ENCODE measurements at places on chromosomes 1 and 21. TPM values are rescaled to one million over a fixed set of nuclear protein-coding genes. Genes with fewer than 3 reads are reported as not detected.

SELENBP1 gene
- 56.2 TPM for total RNA-seq

SPRR1A gene
- not detected for total RNA-seq

COL11A1 gene
- 2.4 TPM for total RNA-seq

GABRD gene
- not detected for total RNA-seq

CSF1 gene
- 0.89 TPM for total RNA-seq

CCDC17 gene
- 5.8 TPM for total RNA-seq

MPC2 gene
- 90.2 TPM for total RNA-seq

OR2T6 gene
- not detected for total RNA-seq

- DNase-seq = no peak
These were observed 4.0 kb downstream of the ZBTB7B start for GRCh38 chr1:155006601-155007101.

DNA sequence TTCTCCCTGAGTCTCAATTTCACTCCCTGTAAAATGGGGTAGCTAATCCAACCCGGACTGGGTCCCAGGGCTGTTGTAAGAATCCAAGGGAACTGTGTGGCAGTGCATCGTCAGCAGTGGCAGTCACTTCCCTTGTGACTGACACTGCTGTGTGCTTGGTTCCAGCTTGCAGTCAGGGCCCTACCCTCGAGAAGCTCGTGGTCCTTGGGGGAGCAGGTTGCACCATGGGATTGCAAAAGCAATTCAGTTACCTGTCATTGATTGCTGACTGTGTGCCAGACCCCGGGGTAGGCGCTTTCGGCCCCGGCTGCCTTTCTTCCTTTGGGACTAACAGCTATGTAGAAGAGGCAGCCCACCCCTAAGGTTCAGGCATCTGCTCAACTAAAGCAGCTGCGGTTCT, 2.9 kb downstream of the PTPRF start:
- no peak for DNase-seq

DNA sequence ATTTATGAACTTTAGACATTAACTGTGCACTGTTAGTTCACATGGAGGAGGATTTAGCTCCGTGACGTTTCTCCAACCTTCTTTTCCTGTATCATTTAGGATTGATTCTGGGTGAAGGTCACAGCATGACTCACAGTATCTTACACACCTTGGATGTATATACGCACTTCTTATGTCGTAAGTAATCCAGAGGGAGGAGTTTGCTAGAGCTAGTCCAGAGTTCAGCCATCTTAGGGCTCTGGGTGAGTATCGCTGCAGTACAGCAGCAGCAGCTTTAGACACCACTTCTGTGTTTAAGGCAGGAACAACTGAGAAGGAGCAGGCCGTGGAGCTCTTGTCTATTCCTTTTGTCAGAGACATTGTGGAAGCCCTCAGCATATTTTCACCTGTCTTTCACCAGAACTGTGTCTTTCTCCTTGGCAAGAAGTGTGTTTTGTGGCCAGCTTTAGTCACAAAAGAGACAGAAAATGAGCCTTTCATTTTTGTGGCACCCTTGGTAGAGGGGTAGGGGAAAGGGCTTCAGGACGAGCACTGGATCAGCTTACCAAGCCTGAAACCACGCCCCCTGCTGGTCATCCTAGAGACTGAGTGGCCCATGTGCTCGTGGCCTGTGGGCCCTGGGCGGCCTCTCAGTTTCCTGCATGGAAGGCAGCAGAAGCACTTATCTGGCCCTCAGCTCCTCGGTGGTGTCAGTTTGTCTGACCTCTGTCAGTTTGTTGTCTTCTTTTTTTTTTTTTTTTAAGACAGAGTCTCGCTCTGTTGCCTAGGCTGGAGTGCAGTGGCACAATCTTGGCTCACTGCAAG, 64.0 kb downstream of the ADARB1 start:
- DNase-seq = peak; percentile 61

GRCh38 chr21:38119793-38120192, 137.0 kb upstream of the KCNJ15 start:
- no peak for DNase-seq

- no peak for DNase-seq
These were observed 42.3 kb downstream of the HLX start for GRCh38 chr1:220921498-220921897.

DNA sequence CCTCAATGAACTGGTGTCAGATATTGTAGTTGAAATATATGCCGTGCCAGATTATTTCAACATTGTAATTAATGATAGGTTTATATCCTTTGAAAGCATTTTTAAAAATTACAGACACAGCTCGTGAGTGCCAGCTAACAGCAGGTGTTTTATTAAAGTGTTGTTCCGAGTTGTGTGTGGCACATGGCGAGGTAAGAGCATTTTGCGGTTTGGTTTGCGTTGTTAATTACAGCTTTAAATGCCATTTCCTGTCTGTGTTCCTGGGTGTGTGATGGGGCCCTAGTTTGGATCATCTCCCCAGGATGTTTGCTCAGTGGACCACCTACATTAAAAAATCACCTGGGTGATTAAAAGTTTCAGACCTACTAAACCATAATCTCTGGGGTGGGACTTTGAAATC, 97.4 kb downstream of the PRDM2 start:
- DNase-seq = no peak

GRCh38 chr1:14740016-14740415, 141.5 kb downstream of the KAZN start:
- no peak for DNase-seq

- DNase-seq = no peak
These were observed 138.9 kb downstream of the HMGB4 start for GRCh38 chr1:34002810-34003209.

- peak; percentile 85 for DNase-seq
These were observed 38.4 kb downstream of the TAS1R2 start for GRCh38 chr1:18820791-18821641.

DNA sequence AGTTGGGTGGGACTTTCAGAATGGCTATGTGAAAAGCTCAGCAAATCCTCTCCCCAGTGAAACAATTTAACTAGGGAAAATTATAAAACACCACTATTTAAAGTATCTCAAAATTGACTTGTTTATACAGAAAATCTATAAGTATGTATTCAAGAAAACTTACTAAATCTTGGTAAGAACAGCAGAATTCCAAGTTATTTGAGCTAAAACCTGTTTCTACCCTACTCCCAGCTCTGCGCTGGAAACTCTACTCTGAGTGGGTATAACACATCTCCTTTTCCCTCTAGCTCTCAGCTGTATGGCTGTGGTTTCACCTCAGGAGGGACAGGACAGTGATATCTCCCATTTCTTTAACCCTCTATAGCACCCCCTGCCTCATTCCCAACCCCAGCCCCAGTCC, 295.2 kb upstream of the POGK start:
- no peak for DNase-seq

- DNase-seq = no peak
These were observed 56.9 kb downstream of the UBR4 start for GRCh38 chr1:19153169-19153568.

DNA sequence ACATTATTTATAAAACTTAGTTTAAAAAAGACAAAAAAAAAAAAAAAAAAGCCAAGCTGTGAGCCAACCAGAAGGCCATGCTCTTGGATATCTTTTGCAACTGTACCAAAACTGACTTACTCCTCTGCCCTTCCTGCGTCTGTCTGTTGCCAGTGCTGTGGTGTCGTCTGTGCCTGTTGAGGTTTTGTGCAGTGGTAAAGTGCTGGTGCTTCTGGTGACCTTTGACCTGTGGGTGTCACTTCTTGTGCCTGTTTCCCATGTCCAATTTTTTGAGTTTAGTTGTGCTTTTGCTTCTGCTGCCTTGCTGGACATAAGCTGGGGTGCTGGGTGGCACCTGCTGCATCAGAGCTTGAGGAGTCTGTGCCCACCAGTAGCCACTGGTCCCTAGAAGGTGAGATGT, 41.4 kb downstream of the RNF187 start:
- no peak for DNase-seq

- no peak for DNase-seq
These were observed 890.2 kb upstream of the NCAM2 start for GRCh38 chr21:20108016-20108415.

DNA sequence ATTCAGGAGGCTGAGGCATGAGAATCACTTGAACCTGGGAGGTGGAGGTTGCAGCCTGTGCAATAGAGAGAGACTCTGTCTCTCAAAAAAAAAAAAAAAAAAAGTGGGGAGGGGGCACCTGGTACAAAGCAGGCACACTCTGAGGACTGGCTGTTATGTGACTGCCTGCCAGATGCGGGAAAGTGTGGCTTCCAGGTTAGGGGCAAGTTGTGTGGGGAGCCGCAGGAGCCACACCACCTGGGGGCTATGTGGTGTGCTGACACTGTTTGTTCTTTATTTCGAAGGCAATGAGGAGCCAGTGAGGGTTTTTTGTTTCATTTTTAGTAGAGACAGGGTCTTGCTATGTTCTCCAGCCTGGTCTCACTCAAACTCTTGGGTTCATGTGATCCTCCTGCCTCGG, 5.7 kb downstream of the THEMIS2 start:
- no peak for DNase-seq

DNA sequence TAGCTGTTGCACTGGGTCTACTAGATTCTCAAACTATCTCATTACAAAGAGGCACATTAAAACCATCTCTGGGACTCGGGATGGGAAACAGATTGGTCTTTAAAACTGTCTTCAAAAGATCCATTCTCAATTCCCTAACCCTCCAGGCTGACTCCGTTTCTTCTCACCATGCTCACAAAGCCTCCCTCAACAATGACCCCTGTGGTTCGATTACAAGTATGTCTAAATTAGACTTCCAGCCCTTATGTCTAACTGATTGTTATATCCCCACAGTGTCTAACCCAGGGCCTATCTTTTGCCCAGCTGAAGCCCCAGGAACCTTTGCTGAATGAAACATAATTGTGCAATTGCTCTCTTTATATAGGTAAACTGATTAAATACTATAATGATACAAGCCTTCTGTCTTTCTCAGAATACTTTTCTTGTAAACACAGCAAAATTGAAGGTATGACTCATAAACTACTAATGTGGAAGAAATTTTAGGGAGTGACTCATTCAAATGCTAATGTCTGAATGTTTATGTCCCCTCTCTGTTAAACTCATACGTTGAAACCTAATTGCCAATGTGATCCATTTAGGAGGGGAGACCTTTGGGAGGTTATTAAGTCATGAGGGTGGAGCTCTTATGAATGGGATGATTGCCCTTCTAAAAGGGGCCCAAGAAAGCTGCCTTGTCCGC, 65.6 kb upstream of the DAB1 start:
- DNase-seq = no peak

DNA sequence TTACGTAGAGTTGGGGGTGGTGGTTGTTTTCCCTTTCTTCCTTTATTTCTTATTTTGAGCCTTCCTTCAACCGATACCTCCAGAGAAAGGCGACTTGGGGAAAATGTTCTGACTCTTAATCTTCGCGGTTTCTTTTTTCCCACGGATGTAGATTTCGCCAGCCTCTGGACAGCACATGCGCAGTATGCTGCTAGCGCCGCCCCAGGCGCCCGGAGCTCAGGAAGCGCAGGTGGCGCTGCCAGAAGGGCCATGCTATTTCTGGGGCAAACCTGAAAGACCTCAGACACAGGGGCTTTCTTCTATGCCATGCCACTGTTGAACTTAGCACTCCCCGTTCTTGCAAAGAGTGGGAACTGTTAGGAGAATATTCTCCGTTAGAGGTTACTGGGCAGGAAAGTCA, 392.1 kb downstream of the KIF26B start:
- no peak for DNase-seq

GRCh38 chr1:22728751-22729399, 18.2 kb downstream of the EPHB2 start:
- no peak for DNase-seq

GRCh38 chr1:111656086-111657017, 36.8 kb downstream of the RAP1A start:
- no peak for DNase-seq

DNA sequence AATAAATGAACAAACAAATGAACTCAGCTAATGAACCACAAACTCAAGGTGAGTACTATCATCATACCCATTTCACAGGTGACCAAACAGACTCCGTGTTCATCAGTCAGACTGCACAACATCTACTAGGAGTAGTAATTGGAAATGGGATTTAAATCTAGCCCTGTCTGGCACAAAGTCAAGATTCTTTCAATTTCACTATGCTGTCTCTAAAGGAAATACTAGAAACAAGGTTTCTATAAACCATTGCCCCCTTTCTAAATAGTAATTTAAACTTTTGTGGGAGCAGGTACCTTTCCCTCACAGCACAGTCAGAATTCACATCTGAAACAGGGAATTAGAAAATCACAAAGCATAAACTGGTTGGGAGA, 160.3 kb downstream of the TGFBR3 start:
- DNase-seq = no peak

DNA sequence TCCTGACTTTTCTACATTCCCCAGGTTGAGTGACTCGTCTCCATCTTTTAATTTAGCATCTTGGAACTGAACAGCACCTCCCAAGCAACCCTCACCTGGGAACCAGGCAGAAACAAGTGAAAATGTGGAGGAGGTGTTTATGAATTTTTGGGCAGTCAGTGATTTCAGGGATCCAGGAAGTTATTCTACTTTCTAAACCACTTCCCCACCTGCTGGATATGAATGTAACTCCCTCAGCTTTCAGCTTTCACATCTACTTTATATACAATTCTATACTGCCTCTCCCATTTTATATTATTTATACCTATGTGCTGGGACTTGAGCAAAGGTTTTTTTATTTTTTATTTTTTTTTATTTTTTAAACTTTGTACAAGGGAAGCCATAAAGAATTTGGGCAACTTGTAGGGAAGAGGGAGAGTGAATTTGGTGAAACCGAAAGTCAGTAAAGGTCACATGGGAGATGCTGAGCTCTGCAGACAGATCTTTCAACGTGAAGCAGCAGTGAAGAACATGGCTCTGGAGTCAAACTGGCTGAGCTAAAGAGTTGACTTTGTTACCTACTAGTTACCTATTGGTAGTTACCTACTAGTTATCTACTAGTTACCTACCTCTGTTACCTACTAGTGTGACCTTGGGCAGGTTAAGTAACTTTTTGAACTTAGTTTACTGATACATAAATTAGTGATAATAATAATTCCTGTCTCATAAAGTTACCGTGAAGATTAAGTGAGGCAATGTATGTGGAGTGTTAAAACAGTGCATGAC, 45.5 kb downstream of the DDR2 start:
- DNase-seq = no peak

- DNase-seq = no peak
These were observed 25.4 kb upstream of the RGS16 start for GRCh38 chr1:182629499-182630096.

DNA sequence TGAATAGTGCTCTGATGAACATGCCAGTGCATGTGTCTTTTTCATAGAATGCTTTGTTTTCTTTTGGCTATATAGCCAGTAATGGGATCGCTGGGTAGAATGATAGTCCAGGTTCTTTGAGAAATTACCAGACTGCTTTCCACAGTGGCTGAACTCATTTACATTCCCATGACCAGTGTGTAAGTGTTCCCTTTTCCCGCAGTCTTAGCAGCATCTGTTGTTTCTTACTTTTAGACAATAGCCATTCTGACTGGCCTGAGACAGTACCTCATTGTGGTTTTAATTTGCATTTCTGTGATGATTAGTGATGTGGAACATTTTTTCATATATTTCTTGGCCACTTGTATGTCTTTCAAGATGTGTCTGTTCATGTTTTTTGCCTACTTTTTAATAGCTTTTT, 784.5 kb downstream of the USP25 start:
- no peak for DNase-seq

DNA sequence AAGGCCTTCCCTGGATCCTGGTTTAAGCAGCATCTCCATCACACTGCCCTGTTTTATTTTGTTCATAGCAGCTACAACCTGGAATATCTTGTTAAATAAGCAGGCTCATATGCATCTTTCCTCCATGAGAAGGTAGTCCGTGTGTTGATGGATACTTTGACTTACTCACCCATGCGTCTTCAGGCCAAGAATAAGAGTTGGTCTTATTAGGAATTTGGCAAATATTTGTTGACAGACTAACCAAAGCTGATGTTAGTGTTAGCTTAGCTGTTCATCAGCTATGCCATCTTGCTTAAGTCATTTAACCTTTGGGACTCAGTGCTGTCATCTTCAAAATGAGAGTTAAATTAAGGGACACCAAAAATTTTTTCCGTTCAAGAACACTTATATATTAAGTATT, 59.2 kb downstream of the SASS6 start:
- no peak for DNase-seq
